ENCODE measurements at places on chromosomes 6 and 20. TPM values are rescaled to one million over a fixed set of nuclear protein-coding genes. Genes with fewer than 3 reads are reported as not detected.
A peak's percentile ranks its signal among the peaks of the same experiment; 100 is the strongest.

GRCh38 chr6:129140526-129140925 is 257.6 kb downstream of the LAMA2 start:
- no peaks in the 10 kb centered on the region for H3K27me3 ChIP-seq
- no peaks in the 10 kb centered on the region for H3K36me3 ChIP-seq
- no peak overlapping the region for H3K4me3 ChIP-seq
- peak; percentile 63 for DNase-seq

- H3K4me3 ChIP-seq = no peak overlapping the region
- DNase-seq = no peak
- H3K27ac ChIP-seq = no peak overlapping the region
- H3K36me3 ChIP-seq = no peaks in the 10 kb centered on the region
- H3K27me3 ChIP-seq = no peaks in the 10 kb centered on the region
- H3K4me1 ChIP-seq = peaks cover 2% of the 10 kb centered on the region
Measured at GRCh38 chr6:3926150-3926482, 76.9 kb downstream of the FAM50B start.

- H3K27me3 ChIP-seq = no peaks in the 10 kb centered on the region
- DNase-seq = no peak
- H3K36me3 ChIP-seq = no peaks in the 10 kb centered on the region
- H3K27ac ChIP-seq = no peak overlapping the region
Measured at GRCh38 chr20:39633689-39634088, 671.5 kb downstream of the DHX35 start.

Gene PTCRA
- total RNA-seq = 0.55 TPM

DNA sequence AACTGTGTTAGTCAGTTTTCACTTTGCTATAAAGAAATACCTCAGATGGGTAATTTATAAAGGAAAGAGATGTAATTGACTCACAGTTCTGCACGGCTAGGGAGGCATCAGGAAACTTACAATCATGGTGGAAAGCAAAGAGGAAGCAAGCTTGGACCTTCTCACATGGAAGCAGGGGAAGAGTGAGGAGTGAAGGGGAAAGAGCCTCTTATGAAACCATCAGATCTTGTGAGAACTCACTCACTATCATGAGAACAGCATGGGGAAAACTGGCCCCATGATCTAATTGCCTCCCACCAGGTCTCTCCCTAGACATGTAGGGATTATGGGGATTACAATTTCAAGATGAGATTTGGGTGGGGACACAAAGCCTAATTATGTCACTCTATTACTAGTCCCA is 41.3 kb upstream of the PLAGL1 start:
- H3K4me1 ChIP-seq = no peaks in the 10 kb centered on the region
- H3K36me3 ChIP-seq = no peaks in the 10 kb centered on the region
- no peak for DNase-seq
- no peaks in the 10 kb centered on the region for H3K27me3 ChIP-seq
- H3K27ac ChIP-seq = no peak overlapping the region
- H3K4me3 ChIP-seq = no peak overlapping the region

GRCh38 chr6:38264605-38265004 is 375.1 kb downstream of the BTBD9 start:
- H3K4me1 ChIP-seq = no peaks in the 10 kb centered on the region
- no peaks in the 10 kb centered on the region for H3K36me3 ChIP-seq
- H3K27ac ChIP-seq = no peak overlapping the region
- no peak overlapping the region for H3K4me3 ChIP-seq
- H3K27me3 ChIP-seq = peaks cover 3% of the 10 kb centered on the region
- DNase-seq = no peak

DNA sequence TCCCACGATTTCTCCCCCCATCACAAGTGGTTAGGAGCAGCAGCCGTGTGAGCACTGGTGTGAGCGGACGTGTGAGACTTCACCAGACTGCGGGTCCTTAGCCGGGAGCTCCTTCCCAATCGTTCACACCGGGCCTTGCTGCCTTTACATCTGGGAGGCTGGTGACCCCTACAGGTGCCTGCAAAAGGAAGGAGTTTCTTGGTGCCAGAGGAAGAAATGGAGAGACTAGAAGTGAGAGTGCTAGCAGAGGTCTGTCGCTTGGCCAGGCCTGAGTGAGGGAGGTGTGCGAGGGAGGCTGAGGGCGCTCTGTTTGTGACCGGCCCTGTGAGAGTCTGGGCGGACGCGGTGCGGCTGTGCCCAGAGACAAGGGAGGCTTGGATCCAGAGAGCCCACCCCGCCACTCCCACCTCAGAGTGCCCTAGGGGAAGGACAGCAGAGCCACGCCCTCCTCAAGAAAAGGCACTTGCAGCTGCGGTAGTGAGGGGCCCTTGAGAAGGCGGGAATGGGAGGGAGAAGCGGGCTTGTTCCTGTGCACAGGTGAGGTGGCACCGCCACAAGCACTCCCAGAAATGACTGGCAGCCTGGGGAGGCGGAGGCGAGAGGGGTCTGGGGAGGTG is 10.0 kb upstream of the ARMC2 start:
- DNase-seq = no peak
- no peak overlapping the region for H3K27ac ChIP-seq
- no peaks in the 10 kb centered on the region for H3K27me3 ChIP-seq
- no peaks in the 10 kb centered on the region for H3K4me1 ChIP-seq
- H3K36me3 ChIP-seq = no peaks in the 10 kb centered on the region
- H3K4me3 ChIP-seq = no peak overlapping the region

GRCh38 chr6:5214570-5215052 is 46.1 kb downstream of the LYRM4 start:
- H3K27me3 ChIP-seq = no peaks in the 10 kb centered on the region
- no peak for DNase-seq
- H3K36me3 ChIP-seq = no peaks in the 10 kb centered on the region
- H3K4me3 ChIP-seq = no peak overlapping the region
- H3K4me1 ChIP-seq = no peaks in the 10 kb centered on the region

Gene SIRPB1
- total RNA-seq = 1.4 TPM

DNA sequence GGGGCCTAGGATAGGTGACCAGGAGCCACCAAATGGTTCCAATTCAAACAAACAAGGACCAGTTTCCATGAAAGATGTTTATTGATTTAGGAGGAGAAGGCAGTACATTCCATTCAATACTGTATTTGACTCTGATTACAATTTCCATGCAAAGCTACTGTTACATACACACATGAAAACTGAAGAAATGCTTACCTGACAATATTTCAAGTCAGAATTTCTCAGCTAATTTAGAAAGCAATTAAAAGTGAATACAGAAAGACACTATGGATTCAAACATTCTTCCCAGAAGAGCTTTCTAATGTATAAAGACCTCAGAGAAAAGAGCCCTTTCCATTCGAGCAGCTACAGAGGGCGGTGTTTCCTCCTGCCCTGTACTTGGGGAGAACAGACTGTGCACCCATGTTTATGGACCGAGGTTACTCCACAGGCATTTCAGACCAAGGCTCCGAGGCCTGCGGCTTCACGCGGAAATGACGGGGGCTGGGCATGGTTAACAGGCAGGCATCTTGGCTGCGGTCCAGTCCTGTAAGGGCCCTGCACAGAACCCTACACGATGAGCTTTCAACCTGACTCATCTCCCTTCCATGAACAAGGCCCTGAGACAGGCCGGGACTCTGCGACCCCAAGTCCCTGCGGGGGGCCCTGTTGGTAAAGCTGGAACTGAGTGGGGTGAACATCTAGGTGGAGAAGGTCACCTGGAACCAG is 25.7 kb upstream of the TCFL5 start:
- no peak overlapping the region for H3K27ac ChIP-seq
- peak; percentile 65 for DNase-seq
- H3K36me3 ChIP-seq = no peaks in the 10 kb centered on the region
- no peaks in the 10 kb centered on the region for H3K27me3 ChIP-seq
- H3K4me3 ChIP-seq = no peak overlapping the region

Gene EPB41L2
- total RNA-seq = 218 TPM

- no peaks in the 10 kb centered on the region for H3K27me3 ChIP-seq
- no peak for DNase-seq
- H3K36me3 ChIP-seq = no peaks in the 10 kb centered on the region
- no peaks in the 10 kb centered on the region for H3K4me1 ChIP-seq
- H3K4me3 ChIP-seq = no peak overlapping the region
Measured at GRCh38 chr20:61385731-61386130, 133.7 kb downstream of the CDH4 start.

GRCh38 chr6:154773610-154774089 is 40.4 kb downstream of the SCAF8 start:
- no peak overlapping the region for H3K4me3 ChIP-seq
- no peak for DNase-seq
- no peaks in the 10 kb centered on the region for H3K27me3 ChIP-seq
- peaks cover 6% of the 10 kb centered on the region for H3K4me1 ChIP-seq
- no peak overlapping the region for H3K27ac ChIP-seq

DNA sequence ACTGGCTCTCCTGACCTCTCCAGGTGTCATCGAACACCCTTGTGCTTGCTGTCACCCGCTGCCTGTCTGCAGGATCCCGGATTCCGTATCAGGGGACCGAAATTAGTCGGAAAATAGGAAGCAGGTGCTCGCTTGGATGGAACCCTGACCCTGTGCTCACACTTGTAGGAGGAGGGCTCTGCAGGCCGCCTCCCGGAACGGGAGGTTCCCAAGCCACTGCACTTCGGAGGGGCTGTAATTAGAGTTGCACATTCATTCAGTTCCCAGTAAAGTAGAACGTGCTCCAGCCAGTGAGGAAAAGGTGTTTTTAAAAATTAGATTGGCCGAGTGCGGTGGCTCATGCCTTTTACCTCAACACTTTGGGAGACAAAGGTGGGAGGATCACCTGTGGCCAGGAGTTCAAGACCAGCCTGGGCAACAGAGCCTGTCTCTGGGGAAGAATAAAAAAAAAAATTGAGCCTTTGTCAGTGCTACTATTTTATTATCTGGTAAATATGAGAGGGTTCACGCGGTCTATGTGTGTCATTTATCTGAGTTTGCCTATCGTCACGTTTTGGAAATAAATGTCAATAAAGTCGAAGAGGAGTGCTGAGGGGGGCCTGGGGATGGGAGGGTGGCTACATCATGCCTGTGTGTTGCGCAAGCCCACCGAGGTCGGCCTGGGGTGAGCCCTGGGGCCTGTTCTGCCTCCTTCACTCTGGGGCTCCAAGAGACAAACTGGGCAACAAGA is 1.5 kb upstream of the GMEB2 start:
- peak; percentile 66 for DNase-seq
- H3K27me3 ChIP-seq = no peaks in the 10 kb centered on the region

Gene PLG
- 1.4 TPM for total RNA-seq

Gene MATN4
- total RNA-seq = not detected

Gene IP6K3
- total RNA-seq = not detected

- H3K4me3 ChIP-seq = peak overlapping the region; percentile 81
- DNase-seq = peak; percentile 53
- no peaks in the 10 kb centered on the region for H3K4me1 ChIP-seq
- H3K27me3 ChIP-seq = no peaks in the 10 kb centered on the region
- H3K27ac ChIP-seq = no peak overlapping the region
- no peaks in the 10 kb centered on the region for H3K36me3 ChIP-seq
Measured at GRCh38 chr6:106511288-106512047, 117.8 kb downstream of the RTN4IP1 start.

GRCh38 chr6:37303091-37303660 is 45.2 kb upstream of the TMEM217 start:
- H3K27ac ChIP-seq = no peak overlapping the region
- no peak for DNase-seq
- no peaks in the 10 kb centered on the region for H3K27me3 ChIP-seq
- H3K36me3 ChIP-seq = no peaks in the 10 kb centered on the region
- H3K4me3 ChIP-seq = no peak overlapping the region

Gene TBX18
- total RNA-seq = 1.3 TPM

Gene RAD21L1
- total RNA-seq = not detected

Gene PKIG
- 74.8 TPM for total RNA-seq

GRCh38 chr20:41643504-41643938 is 25.3 kb upstream of the CHD6 start:
- DNase-seq = peak; percentile 32
- no peak overlapping the region for H3K4me3 ChIP-seq
- no peaks in the 10 kb centered on the region for H3K27me3 ChIP-seq
- no peaks in the 10 kb centered on the region for H3K36me3 ChIP-seq

DNA sequence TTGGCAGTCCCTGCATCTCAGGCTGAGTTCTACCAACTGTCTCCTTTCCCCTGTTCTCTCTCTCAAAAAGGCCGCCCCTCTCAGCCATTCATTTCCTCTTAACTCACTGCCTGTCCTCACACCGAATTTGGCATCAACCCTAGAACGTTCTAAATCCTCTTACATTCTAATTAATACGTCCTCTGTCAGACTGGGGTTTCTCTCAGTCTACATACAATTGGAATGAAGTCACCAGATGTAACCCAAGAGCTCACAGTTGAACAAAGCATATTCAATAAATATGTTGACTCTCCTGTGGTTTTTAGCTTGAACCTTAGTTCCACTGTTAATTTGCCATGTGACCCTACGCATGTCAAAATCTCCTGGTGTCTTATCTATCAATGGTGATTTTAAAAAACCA is 269.6 kb downstream of the CLIC5 start:
- H3K27me3 ChIP-seq = no peaks in the 10 kb centered on the region
- H3K4me3 ChIP-seq = no peak overlapping the region
- peaks cover 5% of the 10 kb centered on the region for H3K4me1 ChIP-seq
- no peaks in the 10 kb centered on the region for H3K36me3 ChIP-seq
- no peak for DNase-seq

DNA sequence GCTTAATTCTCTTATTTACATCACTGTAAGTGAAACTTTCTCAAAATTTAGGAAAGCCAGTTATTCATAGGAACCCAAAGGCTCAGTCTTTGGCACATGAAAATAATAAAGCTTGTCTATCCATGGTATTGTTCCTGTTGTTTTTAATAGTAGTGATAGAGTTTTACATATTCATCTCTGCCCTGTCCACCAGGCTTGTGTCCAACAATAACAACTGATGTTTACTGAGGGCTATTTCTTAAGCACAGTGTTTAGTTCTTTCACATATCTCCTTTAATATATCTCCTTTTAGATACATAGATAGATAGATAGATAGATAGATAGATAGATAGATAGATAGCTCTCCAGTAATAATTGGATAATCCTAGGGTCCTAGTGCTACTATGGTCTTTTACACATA is 34.2 kb downstream of the FOXQ1 start:
- no peak for DNase-seq
- H3K27ac ChIP-seq = no peak overlapping the region
- no peaks in the 10 kb centered on the region for H3K27me3 ChIP-seq
- H3K4me1 ChIP-seq = no peaks in the 10 kb centered on the region
- no peaks in the 10 kb centered on the region for H3K36me3 ChIP-seq

GRCh38 chr20:23013429-23013828 is 21.7 kb upstream of the SSTR4 start:
- H3K36me3 ChIP-seq = no peaks in the 10 kb centered on the region
- no peak for DNase-seq
- no peak overlapping the region for H3K27ac ChIP-seq
- no peaks in the 10 kb centered on the region for H3K27me3 ChIP-seq
- H3K4me3 ChIP-seq = no peak overlapping the region
- no peaks in the 10 kb centered on the region for H3K4me1 ChIP-seq

Gene IMPG1
- not detected for total RNA-seq

Data from ovary (tissue), 10 donors.